Stimulated activated CD4-positive, alpha-beta T cell treated with anti-CD3 and anti-CD28 coated beads, Interleukin-2, amount 100 ng/mL, for 4 hours (primary cell): ENCODE measurements at places on chromosomes 7 and 10.

DNA sequence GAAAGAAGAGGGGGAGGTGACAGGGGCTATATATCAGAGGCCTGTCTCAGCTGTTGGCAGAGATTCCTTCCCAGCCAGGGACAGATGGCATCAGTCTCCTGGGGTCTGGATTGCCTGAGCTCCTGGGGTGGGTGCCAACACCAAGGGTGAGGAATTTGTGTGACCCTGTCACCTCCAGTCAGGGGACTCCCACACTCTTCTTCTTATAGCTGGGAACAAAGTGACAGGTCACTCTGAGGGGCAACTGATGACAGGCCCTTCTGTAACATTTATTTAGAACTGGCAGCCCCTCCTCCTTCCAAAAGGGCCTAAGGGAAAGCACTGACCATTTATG, 53.7 kb upstream of the DUSP5 start:
- no peak for DNase-seq

DNA sequence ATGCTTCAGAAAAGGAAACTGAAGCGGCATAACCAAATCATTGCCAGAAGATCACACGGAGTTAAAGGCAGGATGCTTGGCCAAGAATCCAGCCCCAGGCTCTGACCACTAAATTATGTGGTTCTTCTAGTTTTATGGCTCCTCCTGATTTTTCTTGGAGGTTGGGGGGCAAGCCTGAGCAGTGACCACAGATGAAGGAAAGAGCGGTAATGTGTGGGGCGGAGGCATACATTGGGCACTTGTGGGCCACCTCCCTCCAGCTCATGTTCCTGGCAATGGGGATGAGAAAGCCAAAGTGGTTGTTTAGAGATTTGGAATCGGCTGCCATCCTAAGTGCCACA, 3.2 kb downstream of the TRPV6 start:
- no peak for DNase-seq

DNA sequence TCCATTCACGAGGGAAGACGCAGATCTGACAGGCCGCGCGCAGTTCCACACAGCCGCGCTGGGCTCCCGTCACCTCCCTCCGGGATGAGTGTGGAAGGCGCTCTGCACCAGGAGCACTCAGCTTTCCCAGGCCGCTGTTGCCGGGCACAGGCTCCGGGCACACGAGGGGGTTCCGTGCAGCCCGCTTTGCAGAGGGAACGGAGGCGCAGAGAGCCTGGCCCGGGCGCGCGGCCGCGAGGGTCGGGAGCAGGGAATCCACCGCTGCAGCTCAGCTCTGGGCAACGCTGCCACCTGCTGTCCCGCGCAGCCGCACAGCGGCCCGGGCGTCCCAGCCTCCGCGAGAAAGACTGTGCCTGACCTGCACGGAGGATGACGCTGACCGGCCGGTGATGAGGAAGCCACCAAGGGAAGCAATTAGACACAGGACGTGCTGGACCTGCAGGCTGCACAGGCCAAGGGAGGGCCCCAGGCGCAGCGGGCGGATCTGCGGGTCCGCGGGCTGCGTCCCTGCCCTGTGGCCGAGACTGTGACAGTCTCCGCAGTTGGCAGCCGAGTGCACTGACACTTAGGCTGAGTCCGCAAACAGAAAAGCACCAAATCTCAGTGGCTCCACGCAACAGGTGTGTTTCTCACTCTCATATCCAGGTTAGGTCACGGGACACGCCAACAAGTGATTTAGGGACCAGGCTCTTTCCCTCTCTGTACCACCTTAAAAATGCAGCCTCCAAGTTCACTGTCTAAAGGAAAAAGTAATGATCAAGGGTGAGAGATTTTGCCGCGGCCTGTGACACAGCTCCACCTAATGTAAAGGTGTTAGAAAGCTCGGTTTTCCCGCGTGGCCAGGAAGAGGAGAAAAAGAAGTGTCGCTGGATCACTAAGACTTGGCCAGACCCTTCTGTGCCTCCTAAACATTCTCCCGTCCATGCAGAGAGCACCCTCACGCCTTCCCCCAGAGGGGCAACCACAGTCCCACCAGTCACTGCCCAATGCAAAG, 94.5 kb downstream of the SEC61G start:
- DNase-seq = no peak

- DNase-seq = no peak
Measured at GRCh38 chr7:137245186-137245585, 98.3 kb downstream of the PTN start.

GRCh38 chr10:127216786-127217185, 20.4 kb upstream of the INSYN2A start:
- no peak for DNase-seq

DNA sequence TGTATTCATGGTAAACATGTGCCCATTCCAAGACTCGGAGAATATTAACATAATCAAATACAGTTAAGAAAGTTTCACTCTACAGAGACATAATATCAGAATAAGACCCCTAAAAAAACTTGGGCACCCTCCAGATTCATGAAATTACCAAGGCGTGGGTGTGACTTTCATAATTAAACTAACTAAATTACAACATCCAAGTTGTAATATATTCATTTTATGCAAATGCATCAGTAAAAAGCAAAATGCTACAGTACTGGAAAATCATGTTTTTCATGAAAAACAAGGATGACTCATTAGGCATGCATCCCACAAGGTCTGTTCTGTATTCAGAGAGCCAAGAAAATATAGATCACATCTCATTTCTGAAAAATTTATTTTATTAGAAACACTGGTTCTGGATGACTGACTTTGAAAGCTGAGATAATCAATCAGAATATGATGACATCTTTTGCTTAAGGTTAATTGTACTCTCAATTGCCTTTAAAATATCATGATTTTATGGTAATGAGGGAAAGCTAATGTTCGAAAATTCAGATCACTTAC, 248.8 kb upstream of the SMIM30 start:
- no peak for DNase-seq

DNA sequence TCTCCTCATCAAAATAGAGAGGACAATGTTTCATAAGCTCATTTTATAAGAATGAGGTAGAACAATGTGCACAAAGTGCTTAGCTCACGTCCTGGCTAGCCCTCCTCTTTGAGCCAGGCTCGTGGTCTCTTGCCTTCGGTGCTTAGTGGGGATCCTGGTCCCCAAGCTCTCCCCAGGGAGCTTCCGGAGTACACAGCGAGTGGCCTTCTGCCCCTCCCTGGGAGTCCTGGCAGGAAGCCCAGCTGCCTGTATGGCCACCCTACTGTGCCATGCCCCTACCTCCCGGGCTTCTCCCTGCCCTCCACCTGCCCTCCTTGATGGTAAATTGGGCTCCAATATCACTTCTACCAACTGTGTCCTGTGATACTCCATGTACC, 868 bp downstream of the MYO1G start:
- DNase-seq = no peak

- no peak for DNase-seq
Measured at GRCh38 chr10:108562105-108562504, 1361.2 kb downstream of the XPNPEP1 start.

DNA sequence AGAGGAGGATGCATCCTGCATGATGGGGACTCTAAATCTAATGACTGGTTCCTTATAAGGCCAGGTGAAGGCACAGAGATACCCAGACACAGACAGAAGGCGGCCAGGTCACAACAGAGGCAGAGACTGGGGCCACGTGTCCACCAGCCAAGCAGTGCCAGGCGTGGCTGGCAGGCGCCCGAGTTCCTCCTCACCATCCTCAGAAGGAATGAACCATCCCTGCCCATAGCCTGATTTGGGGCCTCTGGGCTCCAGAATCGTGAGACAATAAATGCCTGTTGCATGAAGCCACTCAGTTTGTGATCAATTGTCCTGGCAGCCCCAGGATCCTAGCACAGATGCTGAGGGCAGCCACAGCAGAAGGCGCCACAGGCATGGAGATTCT, 69.0 kb upstream of the TNRC18 start:
- no peak for DNase-seq

GRCh38 chr7:124720195-124720594, 45.4 kb downstream of the GPR37 start:
- no peak for DNase-seq

- no peak for DNase-seq
Measured at GRCh38 chr10:11483201-11484148, 128.0 kb downstream of the USP6NL start.

- no peak for DNase-seq
Measured at GRCh38 chr10:129814681-129815646, 149.1 kb downstream of the EBF3 start.

DNA sequence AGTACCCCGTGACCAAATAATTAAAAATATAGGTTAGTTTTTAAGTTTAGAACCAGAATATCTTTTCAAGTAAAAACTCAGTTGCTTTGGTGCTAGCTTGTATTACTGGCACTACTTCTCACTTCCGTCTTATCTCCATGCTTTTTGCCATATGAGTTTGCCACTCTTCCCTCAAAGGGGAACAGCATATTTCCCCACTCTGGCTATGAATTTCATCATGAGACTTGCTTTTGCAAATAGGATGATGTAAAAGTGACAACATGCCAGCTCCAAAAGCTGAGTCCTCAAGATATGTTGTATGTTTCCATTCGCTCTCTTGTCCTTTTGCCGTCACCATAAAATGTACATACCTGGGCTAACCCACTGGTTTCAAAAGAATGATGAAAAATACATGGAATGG, 178.1 kb upstream of the SEMA3A start:
- DNase-seq = no peak

DNA sequence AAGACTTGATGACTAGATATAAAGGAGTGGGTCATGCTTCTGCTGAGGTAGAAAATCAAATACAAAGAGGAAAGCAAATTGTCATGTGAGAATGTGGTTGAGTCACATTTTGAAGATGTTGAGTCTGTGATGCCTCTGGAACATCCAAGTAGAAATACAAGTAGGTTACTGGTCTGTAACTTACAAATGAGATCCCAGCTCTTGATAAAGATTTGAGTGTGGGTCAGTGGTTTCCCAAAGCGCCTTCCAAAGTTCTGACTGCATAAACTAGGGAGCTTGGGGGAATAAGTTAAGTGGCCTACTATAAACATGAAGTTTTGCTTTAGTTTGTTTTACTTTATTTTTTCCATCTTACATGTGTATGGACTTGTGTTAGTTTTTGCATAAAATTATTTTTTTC, 144.3 kb upstream of the ETV1 start:
- no peak for DNase-seq

GRCh38 chr10:79938728-79939406, 10.0 kb downstream of the SFTPD start:
- peak; percentile 2 for DNase-seq

DNA sequence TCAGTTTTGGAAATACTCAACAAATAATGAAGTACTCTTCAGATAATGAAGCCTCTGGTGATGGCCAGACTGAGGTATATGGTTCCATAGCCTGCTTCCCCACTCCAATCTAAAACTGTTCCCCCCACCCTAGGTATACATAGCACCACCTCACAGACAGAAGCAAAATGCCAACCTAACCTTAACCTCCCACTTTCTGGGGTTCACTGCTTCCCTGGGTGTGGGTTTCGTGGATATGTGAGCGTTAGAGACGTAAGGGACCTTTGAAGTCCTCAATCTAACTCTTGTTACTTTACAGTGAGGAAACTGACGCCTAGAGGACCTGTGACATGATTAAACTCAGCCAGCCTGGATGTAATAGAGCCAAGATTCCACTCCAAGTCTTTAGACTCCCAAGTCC, 1.4 kb downstream of the RHBDD2 start:
- DNase-seq = no peak

- DNase-seq = no peak
Measured at GRCh38 chr10:62652564-62652963, 152.0 kb upstream of the ADO start.

DNA sequence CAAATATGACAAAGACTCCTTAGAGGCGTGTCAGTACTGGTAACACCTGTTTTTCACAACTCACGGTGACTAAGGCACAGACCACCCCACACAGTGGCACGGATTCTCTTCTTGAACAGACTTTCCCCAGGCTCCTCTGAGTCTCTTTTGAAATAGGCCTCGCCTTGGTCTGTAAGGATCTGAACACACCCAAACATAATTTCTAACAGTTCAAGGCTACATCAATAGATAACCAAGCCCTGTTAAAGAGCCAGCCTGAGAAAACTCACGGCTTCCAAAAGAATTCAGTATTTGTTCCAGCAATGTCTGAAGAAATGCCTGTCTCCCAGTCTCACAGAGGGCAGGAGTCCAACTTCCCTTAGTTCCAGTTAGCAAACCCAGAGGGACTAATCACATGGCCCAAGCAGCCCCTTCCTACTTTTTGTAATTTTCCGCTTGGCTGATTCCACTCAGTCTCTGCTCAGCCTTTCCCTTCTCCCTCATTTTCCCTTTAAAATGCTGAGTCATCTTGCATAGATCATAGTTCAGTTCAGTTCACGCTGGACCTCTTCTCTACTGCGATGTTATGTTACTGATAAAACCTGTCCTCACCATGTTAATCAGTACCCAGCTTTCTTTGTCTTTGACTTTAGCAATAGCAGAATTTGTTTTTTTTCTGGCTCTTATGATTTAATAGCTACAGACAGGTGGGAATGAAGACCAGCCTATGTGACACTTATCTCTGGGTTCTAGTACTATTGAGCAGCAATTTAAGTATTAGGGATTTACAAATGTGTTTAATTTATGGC, 22.6 kb upstream of the AKR1C3 start:
- no peak for DNase-seq

DNA sequence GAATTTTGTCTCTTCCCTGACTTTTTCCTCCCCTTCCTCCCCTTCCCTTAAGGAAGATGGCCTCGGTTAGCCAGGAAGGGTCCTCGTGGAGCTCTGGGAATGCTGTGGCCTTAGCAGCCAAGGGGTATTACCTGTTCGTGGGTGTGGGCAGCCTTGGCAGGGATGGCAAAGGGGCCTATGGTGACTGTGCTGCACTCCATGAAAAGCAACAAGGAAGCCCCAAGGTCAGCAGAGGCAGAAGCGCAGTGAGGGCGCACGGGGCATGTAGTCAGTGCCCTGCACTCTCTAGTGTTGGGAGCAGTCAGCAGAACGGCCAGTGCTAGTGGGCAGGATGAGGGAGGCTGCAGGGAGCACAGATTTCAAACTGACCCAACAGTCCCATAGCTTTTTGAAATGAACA, 191.8 kb downstream of the ADARB2 start:
- DNase-seq = no peak

GRCh38 chr7:93622036-93623033, 47.8 kb upstream of the CALCR start:
- no peak for DNase-seq

- no peak for DNase-seq
Measured at GRCh38 chr7:69090936-69091335, 507.3 kb upstream of the AUTS2 start.
